Stimulated activated CD8-positive, alpha-beta memory T cell treated with anti-CD3 and anti-CD28 coated beads, Interleukin-15, amount 100 ng/mL, for 48 hours (primary cell): ENCODE measurements at places on chromosomes 4 and X.

DNA sequence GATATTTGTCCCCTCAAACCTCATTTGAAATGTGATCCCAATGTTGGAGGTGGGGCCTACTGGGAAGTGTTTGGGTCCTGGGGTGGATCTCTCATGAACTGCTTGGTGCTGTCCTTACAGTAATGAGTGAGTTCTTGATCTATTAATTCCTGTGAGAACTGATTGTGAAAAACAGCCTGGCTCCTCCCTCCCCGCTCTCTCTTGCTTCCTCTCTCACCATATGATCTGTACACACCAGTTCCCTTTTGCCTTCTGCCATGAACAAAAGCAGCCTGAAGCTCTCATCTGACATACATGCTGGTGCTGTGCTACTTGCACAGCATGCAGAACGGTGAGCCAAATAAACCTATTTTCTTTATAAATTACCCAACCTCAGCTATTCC is 11.2 kb upstream of the YIPF7 start:
- no peak for DNase-seq

DNA sequence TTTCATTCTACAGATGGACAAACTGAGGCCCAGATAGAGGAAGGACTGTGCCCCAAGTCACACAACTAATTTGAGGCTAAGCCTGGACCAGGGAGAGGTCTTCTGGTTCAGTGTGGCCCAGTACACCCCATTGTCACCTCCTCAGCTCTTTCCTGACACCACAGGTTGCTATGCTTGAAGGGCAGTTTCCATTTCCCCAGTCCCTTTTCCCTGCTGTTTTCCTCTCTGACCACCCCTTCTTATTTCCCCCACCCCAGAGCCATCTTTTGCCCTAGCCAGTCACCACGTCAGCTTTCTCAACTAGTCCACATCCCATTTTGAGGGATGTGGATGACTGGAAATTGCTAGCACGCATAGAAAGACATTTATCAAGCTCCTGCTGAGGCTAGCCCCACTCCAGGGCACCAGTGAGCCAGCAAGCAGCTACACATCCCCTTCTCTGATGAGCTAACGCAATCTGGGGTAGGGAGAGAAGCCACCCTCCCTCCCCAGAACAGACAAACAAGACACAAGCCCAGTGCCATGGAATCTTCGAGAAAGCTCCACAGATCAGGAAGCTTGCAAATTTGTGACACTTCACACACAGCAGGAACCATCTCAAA is 1.3 kb downstream of the GABRE start:
- no peak for DNase-seq

GRCh38 chr4:189835505-189835904 is 105.2 kb upstream of the FRG1 start:
- DNase-seq: no peak

- DNase-seq: peak; percentile 54
These were observed 12.7 kb downstream of the TKTL1 start for GRCh38 chrX:154308108-154308946.

DNA sequence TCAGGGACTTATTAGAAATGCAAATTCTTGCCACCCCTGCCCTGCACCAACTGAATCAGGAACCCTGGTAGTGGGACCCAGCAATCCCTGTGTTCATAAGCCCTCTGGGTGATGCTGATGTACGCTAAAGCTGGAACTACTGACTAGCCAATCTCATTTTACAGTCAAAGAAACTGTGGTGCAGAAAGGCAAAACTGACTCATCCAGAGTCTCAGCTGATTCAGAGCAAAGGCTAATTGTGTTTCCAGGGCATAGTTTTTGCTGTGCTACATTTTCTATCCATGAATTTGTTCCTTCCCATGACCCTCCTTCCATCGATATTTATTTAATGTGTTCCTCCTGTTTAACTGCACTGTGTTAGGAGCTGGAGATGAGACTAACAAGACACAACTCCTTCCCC is 207.5 kb downstream of the REPS2 start:
- DNase-seq: no peak

DNA sequence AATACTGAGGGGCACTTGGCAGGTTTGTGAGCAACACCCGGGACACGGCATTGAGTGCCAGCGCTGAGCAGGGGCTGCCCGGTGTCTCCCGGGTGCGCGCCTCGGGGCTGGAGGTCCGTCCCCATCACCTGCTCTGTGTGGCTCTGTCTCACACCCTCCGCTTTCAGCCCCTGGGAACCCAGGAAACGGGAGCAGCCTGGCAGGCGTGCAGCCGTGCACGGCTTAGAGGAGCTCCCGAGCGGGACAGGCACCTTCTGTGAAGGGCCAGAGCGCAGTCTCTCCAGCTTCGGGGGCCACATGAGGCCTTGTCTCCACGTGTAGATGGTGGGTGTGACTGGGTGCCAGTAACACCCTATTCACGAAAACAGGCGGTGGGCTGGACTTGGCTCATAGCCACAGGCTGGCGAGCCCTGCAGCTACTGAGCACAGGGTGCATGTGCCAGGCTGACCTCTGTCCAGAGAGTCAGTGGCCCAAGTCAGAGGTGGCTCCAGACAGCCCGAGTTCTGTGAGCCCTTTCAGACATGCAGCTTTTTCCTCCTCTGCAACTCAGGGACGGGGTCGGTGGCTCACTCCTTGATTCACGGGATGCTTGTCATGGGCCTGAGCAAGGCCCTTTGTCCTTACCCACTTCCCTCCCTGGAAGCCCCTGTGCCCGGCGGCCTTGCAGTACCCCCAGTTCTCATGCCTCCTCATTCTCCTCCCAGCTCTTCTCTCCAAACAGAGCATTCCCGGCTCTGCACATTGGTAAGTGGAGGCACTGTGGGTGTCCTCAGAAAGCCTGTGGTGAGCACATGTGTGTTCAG is 23.5 kb downstream of the UVSSA start:
- no peak for DNase-seq

GRCh38 chr4:107304699-107305286 is 268.7 kb upstream of the DKK2 start:
- no peak for DNase-seq

GRCh38 chr4:83195269-83195668 is 80.7 kb upstream of the PLAC8 start:
- no peak for DNase-seq

DNA sequence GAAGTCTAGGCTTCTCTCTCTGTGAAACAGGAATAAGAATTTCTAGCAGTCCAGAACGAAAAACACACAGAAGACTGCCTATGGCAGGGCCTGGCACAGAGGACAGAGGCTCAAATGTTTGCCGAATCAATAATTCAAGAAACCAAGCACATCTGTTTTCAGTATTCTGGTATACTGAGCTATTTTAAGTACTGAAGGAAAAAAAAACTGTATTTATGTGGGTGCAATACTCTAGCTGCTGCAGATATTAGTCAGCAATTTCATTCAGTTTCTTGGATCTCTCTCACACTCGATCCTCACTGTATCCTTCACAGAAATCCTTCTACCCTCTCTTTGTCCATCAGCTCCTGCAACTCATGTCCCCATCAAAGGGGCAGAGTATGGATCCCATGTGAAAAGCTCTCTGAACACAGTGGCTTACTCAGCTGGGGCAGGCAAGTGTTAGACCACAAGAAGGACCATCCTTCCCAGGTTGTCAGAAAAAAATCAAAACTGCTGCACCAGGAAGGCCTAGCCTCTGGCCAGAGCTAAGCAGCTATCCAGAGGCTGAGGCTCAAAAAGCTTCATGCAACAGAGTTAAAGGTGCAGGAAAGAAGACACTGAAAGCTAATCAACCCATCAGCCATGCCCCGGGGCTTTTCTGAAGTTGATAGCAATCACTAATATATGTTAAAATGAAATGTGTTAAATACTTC is 9.1 kb upstream of the USO1 start:
- DNase-seq: no peak

DNA sequence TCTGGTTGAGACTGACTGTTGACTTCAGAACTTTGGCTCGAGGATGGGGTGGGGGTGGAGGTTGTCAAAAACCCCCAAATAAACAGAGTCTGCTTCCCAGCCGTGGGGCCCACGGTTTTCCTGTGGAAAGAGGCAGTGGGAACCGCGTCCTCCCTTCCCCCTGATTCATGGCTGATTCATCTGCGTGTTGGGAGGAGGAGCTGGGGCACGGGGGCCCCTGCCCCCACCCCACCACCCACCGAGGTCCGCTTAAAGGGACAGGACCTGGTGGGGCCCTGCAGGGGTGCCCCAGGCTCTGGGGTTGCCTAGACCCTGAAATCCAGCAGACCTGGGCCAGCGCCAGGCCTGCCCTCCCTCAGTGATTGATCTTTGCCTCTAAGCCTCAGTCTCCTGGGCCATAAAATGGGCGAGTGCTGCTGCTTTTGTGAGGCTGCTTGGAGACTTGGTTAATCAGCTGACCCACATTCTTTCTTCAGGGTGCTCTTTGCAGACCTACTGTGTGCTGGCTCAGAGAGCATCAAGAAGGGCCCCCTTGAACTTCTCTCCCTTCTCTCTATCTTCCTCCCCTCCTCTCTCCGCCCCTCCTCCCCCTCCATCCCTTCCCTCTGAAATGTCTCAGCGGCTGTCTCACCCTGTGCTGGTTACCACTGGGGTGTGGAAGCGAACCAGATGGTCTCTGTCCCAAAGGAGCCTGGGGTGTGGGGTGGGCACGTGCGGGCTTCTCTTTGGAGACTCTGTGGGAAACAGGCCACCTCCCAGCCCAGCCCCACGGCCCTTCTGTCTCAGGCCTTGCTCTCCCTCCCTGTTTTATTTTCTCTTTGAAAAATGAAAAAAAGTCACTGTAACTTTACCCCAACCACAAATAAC is 9.1 kb downstream of the HTRA3 start:
- DNase-seq: no peak

DNA sequence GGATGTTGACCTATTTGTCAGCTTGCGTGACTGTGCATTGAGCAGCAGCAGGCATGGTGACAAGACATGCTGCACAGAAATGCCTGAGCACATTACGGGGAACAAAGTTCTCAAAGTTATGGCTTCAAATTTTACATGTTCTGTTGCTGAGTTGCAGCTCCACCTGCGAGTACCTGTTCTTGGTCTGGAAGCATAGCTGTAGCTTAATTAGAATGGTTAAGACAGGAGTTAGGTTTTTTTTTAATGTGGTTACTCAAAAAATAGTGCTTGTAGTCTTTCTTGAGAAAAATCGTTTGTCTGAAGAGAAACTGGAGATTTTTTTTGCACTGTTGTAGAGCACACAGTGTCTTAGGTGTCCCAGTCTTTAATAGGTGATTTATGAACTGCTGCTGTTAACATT is 38.8 kb upstream of the GNPDA2 start:
- DNase-seq: no peak

- no peak for DNase-seq
These were observed 4.8 kb downstream of the SOWAHD start for GRCh38 chrX:119763181-119763580.

DNA sequence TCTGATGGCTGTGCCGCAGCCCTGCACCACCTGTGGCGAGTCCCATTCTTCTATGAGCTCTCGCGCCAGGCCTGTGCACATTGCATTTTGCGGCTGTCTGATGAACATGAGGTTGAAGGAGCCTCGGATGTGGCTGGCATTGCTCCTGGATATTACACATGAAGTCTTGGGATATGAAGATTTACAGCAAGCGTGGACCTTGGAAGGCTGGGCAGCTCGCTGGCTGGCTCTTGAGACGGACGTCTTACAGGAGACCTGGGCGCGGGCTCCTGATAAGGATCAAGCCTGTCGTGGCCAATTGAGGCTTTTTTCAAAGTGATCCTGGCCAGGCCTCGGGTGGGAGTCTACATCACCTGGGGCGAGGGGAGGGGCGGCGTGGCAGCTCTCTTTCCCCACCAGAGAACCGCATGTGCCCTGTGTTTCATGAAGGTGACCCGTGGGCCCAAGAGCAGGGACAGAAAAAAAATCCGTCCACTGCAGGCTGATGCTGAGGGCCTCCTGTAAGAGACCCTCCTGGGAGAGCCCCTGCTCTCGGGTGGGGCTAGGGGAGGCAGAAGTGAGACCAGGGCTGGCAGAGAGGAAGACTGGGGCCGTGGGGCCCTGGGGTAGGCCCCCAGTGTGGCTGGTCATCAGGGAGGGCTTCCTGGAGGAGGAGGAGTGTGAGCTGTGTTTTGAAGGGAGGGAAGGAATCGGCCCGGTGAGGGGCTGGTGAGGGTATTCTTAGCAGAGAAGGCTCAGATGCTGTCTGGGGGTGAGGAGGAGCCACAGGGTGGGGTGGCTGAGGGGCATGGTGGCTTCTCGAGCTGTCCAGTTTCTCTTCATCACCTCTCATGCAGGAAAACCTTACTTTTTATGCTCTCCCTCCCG is 23.6 kb downstream of the CPZ start:
- DNase-seq: no peak

DNA sequence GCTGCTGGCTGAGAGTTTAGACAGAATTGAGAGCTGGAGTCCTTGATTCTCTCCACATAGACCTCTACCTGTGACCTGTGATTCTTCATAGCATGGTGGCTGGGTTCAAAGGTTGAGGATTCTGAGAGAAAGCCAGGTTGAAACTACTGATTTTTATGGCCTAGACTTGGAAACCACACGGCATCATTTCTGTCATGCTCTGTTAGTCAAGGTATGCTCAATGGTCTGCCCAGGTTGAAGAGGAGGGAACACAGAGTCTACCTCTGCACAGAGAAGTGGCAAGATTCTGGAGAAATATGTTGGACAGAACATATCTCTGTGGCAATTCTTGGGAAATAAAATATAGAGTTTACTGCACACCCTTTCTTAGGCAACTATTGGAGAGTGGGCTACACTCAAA is 57.2 kb upstream of the CXorf66 start:
- no peak for DNase-seq

DNA sequence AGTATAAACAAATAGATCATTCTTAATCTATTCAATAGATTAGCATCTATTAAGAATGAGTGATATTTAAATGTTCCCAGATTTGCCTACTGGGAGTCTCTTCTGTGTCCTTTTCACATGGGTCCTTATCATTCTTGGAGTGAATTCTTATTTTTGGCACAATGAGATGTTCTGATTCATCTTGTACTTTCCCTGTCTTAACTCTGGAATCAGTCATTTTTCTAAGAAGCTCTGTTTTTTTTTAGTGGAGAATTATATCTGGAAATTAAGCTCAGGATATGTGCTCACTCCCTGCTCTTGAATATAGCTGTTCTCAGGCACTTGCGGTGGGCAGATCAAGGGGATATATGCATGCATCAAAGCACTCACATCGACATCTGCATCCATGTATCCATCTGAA is 625.3 kb upstream of the HS3ST1 start:
- DNase-seq: no peak

GRCh38 chr4:160091631-160092030 is 988.8 kb downstream of the RAPGEF2 start:
- DNase-seq: no peak

GRCh38 chr4:113064244-113064643 is 14.8 kb downstream of the ANK2 start:
- no peak for DNase-seq

DNA sequence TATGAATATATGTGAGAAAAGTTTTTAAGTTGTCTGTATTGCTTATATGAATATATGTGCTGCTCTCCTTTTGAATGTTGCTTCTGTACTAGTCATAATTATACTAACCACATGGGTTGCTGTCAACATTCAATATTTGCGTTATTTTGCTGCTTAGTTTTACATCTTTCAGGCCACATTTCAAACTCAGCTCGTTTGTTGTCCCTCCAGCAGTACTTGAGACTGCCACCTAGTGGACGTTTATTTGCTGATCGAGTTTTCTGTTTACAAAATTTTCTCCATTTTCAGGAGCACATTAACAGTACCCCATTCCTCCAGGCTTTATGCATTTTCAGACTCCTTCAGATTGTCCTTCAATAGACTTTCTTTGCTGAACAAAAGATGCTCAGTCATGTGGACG is 75.8 kb downstream of the NUDT11 start:
- DNase-seq: no peak
